ENCODE measurements at places on chromosomes 2 and 18. TPM values are rescaled to one million over a fixed set of nuclear protein-coding genes. Genes with fewer than 3 reads are reported as not detected.

Gene CFAP53
- total RNA-seq = 0.48 TPM

GRCh38 chr2:238256594-238257104 is 16.8 kb upstream of the HES6 start:
- no peak for DNase-seq

GRCh38 chr18:6255116-6255705 is 159.5 kb downstream of the L3MBTL4 start:
- no peak for DNase-seq

GRCh38 chr2:40201425-40201824 is 250.5 kb downstream of the SLC8A1 start:
- no peak for DNase-seq

DNA sequence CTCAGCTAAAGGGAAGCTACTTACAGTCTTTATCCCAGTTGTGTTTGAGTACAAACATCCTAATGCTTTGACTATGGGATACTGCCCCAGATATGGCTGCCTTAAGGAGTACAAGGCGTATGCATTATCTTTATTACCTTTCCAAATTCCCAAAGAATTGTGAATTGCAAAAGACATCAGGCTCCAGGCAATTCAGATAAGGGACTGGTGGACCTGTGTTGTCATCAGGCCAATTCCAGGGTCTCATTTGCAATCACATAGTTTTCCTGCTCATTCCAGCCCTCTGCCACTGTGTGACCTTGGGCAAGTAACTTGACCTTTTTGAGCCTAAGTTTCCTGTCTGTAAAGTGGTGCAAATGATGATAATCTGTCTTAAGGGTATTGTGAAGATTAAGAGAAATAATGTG is 137.5 kb downstream of the FMNL2 start:
- DNase-seq = no peak

- no peak for DNase-seq
Observed at GRCh38 chr2:2026851-2027250, 282.5 kb upstream of the PXDN start.

DNA sequence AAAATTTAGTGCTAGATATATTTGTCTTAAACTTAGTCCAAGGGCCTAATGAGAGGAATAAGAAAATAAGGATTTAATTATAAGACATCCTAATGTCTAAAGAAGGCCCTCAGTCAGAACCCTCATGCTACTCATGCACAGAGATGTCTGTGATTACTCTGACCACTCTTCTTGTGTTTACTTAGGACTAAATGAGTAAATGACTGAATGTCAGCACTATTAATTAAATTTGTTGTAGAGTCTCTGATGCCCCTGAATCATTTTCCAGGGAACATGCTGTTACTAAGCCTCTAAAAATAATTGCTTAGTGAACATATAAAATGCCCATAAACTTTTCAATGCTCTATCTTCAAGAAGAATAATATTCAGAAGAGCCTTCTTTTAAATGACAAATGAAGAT is 32.4 kb downstream of the GULP1 start:
- no peak for DNase-seq

DNA sequence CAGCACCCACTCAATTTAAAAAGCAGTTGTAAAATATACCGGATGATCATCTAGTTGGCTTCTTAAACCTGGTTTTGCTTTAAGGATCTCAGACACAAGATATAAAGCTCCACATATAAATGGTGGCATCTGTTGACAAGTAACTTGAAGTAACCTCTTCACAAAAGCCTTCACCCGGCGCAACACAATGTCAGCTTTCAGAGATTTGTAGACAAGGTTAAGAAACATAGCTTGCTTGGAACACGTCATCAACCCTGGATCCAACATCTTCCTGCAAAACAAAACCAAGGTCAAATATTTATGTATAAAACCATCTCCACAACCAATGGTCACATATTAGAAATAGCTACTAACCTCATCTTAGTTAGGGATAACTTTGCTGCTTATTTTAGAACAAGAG is 8.3 kb downstream of the CEBPZ start:
- DNase-seq = no peak

Gene CNTNAP5
- total RNA-seq = not detected

DNA sequence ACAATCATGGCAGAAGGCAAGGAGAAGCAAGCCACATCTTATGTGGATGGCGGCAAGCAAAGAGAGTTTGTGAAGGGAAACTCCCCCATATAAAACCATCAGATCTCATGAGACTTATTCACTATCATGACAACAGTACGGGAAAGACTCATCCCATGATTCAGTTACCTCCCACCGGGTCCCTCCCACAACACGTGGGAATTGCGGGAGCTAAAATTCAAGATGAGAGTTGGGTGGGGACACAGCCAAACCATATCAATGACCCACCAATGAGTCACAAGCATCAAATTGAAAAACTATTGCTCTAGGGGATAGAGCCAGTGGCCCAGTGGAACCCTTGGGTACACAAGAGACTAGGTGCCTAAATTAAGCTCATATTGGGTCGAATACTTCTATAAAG is 157.4 kb downstream of the FBXO15 start:
- DNase-seq = no peak

GRCh38 chr2:117983040-117983439 is 30.8 kb downstream of the CCDC93 start:
- no peak for DNase-seq

Gene YWHAQ
- total RNA-seq = 299 TPM

- DNase-seq = no peak
Observed at GRCh38 chr18:42798606-42799170, 316.8 kb downstream of the RIT2 start.

DNA sequence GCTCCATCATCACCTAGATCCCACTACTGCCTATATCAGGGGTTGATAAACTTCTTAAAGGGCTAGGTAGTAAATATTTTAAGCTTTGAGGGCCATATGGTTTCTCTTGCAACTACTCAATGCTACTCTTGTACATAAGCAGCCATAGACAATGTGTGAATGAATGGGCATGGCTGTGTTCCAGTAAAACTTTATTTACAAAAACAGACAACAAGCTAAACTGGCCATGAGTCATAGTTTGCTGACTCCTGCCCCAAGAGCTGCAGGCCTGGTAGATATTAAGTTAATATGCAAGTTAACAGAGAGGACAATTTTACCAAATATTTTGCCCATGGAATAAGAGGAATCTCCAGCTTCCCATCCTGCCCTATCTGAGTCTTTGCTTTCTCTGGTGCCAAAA is 29.8 kb upstream of the MYO3B start:
- no peak for DNase-seq

- no peak for DNase-seq
Observed at GRCh38 chr18:60053747-60054304, 154.0 kb downstream of the PMAIP1 start.

DNA sequence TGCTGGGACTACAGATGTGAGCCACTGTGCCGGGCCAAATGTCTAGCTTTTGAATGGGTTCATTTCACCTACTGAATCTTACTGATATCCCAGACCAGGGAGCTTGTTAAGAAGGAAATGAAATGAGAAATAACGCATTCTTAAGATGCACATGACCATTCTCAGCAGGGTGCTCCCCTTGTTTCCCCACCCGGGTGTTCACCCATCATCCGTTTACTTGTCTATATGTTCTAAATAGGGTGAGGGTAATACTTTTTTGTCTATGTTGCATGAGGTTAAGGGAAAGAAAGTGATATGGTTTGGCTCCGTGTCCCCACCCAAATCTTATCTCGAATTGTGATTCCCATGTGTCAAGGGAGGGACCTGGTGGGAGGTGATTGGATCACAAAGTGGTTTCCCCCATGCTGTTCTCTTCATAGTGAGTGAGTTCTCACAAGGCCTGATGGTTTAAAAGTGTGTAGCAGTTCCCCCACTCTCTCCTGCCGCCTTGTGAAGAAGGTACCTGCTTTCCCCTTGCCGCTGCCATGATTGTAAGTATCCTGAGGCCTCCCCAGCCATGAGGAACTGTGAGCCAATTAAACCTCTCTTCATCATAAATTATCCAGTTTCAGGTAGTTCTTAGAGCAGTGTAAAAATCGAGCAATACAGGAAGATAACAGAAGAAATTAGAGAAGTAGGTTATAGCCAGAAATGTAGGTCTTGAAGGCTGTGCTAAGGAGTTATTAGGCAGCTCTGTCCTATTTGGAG is 129.1 kb downstream of the DDX1 start:
- DNase-seq = no peak

GRCh38 chr18:35131387-35132020 is 90.3 kb downstream of the MAPRE2 start:
- DNase-seq = no peak

DNA sequence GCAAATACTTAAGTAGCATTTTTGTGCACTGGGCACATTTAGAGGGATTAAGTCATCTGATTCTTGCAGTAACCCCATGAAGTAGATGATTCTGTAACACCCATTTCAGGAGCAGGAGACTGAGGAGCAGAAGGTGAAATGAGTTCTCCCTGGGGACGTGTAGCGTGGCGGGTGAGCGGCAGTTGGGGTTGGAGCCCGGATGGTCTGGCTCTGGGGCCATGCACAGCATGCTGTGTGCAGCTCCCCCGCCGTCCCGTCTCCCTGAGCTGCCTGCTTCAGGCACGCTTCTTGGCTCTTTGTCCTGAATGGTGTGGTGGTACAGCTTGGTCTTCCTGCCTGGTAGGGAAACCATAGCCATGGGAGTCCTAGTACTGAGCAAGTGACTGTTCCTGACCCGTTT is 32.4 kb downstream of the INPP4A start:
- DNase-seq = no peak

DNA sequence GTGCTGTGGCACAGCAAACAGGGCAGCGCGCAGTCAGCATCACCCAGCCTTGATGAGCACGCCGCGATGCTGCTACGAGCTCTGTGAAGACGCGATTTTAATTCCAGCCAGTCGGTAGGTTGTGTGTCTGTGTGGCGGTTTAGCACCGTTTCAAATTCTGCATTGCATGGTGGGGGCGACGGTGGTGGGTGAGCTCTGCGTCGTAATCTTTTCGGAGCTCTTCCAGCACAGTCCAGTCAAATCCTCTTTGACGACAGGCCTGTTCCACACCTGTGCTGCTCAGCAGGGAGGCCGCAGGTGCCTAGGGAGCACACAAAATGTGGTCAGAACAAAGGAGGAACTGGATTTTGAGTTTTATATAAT is 8.6 kb downstream of the ALLC start:
- no peak for DNase-seq

- peak; percentile 3 for DNase-seq
Observed at GRCh38 chr2:25159949-25160348, 8.4 kb downstream of the POMC start.

GRCh38 chr2:241540771-241541561 is 17.6 kb upstream of the BOK start:
- no peak for DNase-seq

Gene UBXN4
- 65.6 TPM for total RNA-seq
